IgD-negative memory B cell (primary cell): ENCODE measurements at places on chromosomes 16 and 17. TPM values are rescaled to one million over a fixed set of nuclear protein-coding genes. Genes with fewer than 3 reads are reported as not detected.

CFAP97D1 gene
- polyA plus RNA-seq = not detected

MARVELD3 gene
- not detected for polyA plus RNA-seq

ZSCAN10 gene
- not detected for polyA plus RNA-seq

JPH3 gene
- not detected for polyA plus RNA-seq

MRPS23 gene
- polyA plus RNA-seq = 42.9 TPM

LLGL2 gene
- polyA plus RNA-seq = 21.8 TPM

TPSB2 gene
- polyA plus RNA-seq = not detected

EPN3 gene
- not detected for polyA plus RNA-seq

TP53TG3F gene
- not detected for polyA plus RNA-seq
